ENCODE measurements at places on chromosomes 6 and 20.

DNA sequence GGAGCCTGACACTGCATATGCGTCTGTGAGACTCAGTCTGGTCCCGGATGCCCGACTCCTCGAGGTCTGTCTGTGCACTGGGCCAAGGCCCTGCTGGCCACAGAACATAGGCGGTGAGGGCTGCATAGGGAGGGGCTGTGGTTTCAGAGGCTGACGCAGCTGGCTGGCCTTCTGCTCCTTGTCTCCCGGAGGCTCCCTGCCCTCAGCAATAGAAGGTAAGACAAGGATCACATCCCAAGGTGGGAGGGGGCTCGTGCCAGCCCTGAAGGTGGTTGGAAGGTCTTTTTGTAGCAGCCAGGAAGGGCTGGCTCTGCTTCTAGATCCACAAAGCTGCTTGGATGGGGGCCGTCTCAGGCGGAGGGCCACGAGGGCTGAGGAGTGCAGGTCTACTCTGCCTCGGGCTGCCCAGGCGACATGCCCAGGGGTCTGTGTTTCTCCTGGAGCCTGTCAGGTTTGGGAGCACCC is 239.8 kb upstream of the SULF2 start:
- no peak for DNase-seq

DNA sequence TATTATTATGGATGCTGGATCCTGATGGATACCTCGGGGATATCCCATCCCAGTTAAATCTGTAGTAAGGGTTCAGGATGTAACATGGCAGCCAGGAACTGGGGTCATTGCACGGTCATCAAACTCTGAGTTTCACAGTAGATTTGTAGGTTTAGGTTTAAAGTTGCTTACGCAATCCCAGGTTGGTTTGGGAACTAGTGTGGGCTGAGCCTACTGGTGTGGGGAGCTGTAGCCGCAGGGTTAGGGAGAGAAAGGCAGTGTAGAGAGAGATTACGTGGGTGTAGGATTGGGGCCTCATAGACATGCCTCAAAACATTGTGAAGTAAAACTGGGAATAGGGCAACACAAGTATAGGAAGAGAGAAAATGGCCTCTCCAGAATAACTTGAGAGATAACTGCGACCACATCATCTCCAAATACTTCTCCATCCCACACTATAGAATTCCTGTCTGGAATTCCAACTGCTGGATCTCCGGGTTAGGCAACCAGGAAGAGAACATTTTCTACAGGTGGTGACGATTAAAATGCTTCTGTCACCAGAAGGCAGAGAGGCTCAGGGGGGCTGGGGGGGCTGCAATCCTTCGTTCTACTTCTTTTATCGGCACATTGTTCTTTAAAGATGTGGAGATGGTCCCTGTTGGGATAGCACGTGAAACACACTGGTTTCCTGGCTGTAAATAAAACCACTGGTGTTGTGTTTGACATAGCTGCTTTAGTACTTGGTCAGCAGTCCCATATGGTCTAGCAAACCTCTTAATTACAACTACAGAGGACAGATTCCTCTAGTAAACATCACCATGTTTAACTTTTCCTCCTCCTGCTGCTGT is 44.9 kb upstream of the TMEM170B start:
- DNase-seq: no peak

- no peak for DNase-seq
These were observed 39.8 kb upstream of the HBS1L start for GRCh38 chr6:135094403-135094821.

- peak; percentile 53 for DNase-seq
These were observed 241.4 kb downstream of the IBTK start for GRCh38 chr6:82006027-82006738.

DNA sequence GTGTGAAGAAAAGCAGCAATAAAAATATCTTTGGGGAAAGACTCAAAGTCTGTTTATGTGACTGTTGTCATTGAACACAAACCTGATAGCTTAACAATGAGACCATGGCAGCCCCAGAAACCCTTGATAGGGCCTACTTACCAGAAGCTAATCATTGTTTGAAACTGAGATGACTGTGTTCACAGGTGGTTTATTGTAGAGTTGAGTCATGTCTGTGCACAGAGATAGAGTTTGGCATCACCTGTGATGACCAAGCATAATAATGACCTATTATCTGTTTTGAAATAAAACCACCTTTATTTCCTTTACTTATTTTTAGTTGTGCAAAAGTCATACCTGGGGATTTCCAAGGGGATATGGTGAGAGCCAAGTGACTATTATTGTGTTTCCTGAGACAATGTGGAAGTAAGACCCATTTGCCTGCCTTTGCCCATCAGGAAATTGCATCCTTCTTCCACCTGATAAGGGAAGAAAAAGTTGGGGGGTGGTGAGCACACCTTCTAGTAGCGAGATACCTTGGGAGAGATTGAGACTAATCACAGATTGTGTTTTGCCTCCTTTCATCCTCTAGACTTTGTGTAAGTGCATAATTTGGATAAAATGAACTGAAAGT is 456.9 kb upstream of the JAG1 start:
- no peak for DNase-seq

DNA sequence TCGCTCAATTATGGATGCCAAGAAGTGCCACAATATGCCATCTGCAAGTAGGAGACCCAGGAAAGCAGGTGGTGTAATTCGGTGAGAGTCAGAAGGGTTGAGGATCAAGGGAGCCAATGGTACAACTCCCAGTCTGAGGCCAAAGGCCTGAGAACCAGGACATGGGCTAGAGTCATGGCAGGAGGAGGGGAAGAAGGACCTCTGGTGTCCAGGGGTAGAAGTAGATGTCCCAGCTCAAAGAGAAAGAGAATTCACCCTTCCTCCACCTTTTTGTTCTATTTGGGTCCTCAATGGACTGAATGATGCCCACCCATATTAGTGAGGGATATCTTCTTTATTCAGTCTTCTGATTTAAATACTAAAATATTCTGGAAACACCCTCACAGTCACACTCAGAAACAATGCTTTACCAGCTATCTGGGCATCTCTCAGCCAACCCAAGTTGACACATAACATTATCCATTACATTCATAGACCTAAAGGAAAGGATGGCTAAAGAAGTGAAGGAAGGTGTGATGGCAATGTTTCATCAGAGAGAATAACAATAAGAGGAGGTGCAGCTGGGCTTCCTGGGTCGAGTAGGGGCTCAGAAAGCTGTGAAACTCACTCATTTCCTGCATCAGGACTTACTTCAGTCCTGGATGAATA is 21.2 kb upstream of the HLA-DQA1 start:
- DNase-seq: no peak

DNA sequence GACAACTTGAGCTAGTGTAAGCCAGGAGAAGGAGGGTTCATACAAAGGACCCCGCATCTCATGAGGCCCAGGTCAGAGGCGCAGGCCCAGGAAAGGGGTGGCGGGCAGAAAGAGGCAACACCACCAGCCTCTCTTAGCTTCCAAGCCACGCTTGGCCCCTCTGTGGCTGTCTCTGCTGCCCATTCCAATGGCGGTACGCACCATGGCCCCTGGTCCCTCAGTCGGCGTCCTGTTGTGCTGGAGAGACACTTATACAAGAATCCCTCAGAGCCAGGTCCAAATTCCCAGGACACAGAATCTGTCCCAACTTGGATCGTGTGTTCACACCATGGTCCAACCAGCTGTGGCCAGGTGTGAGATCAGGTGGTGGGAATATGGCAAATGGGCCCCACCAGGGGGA is 127.0 kb upstream of the CDH4 start:
- DNase-seq: no peak

- no peak for DNase-seq
These were observed 53.0 kb downstream of the SNAP25 start for GRCh38 chr20:10271494-10272219.

DNA sequence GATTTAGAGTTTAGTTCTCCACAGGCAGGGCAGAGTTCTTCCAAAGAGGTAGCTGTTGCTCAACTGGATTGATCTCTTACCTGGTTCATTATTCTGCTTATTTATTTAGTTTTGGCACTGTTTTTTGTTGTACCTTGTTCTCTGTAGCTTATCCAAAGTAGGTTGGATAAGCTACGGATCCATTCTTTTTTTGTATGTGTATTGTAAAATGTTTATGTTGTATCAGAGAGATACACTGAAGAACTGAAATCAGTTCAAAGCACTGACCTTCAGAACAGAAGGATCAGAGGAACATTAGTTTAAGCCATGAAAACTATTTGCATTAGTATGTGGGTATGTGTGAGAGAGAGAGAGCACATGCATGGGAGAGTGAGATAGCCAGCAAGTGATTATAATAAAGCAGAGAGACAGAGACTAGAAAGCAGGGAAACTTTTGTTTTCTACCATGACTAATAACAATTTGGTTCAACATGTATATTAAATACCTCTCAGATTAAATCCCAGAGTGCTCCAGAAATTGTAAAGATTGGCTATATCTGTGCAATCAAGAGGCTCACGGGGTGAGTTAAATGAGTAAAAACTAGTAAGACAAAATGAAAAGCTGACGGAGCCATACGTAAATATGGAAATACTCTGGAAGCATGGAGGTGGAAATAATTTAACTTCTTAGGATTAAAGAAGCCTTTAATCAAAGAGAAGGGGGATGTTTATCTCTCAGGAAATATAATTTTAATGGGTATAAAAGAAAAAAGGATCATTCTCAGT is 40.2 kb downstream of the ITCH start:
- DNase-seq: no peak

GRCh38 chr6:90079560-90080490 is 185.6 kb downstream of the GJA10 start:
- DNase-seq: no peak

- DNase-seq: no peak
These were observed 103.4 kb downstream of the MAP3K4 start for GRCh38 chr6:161094955-161095354.

DNA sequence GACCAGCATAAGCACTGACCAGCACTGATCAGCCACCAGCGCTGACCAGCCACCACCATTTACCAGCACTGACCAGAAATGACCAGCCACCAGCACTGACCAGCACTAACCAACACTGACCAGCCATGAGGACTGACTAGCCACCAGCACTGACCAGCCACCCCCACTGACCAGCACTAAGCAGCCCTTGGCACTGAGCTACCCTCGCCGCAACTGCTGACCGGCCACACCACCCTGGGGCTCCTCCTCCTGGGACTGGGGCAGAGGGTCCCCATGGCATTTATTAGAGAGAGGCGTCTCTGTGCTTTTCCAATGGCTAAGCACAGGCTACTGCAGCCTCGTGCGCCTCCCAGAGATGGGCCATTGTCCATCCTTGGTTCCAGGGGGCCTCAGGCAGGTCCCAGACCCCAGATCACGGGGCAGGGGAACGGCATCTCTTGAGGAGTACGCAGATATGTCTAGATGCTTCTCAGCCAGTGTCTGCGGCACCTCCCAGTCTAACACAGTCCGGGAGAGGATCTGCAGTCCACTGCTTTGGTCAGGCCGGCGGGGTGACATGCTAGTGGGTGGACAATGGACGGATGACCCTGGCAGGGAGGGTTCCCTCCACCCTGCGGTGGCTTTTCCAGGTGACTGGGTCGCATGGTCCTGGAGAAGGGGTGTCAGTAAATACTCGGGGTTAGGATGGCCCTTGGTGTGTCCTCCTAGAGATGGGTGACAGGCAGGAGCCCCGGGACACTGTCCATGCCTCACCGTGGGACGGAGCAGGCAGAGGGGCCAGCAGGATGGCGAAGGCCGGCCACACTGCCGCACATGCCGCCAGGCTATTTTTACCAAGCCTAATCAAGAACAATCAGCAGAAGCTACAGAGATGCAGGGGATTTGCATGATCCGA is 168.0 kb downstream of the TAF4 start:
- DNase-seq: no peak

GRCh38 chr6:119587537-119587936 is 238.0 kb upstream of the MAN1A1 start:
- DNase-seq: peak; percentile 1

- no peak for DNase-seq
These were observed 62.4 kb downstream of the TXNDC5 start for GRCh38 chr6:7848229-7848628.

- no peak for DNase-seq
These were observed 57.9 kb downstream of the OTOR start for GRCh38 chr20:16806061-16806460.

DNA sequence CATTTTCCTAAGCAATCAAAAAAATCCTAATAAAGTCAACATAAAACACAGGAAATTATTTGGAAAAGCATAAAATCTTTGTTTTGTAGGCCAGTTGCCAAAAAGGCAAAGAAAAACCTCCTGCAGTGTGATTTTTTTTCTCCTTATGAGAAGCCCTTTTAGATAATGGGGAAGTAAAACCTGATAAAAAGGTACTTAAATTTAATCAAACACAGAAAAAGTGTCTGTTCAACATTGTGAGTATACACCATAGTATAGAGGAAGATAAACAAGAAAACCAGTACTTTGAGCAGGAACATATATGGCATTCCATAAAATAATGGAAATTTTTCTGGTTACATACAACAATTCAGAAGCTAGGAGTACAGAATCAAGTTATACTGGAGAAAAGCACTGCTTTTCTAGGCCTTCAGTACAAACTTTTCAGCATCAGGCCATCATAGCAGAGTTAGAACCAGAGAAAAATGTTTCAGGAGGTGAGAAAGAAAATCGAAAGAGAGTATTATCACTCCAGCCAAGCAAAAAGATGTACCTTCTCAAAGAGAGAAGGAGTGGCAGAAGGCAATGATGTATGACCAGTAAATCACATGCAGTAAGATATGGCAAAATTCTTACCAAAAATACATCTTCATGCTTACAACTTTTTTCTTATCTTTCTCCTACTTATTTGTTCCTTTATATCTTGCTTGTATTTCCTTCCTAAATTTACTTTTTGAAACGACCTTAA is 494.9 kb downstream of the KIF16B start:
- no peak for DNase-seq

DNA sequence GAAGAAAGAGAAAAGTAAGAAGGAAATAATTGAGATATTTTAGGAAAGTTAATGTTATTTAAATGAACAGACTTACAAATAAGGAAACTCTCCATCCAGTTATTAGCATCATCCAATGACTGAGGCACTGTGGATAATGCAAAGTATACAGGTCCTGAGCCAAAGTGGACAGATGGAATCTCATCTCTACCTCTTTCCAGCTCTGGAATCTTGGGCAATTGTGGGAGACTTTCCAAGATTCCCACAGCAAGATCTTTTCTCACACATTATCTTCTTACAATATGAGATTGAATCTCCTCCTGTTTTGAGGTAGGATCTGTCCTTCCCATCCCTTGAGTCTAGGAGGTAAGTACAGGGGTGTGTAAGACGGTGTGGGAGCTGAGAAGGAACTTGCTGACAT is 28.9 kb downstream of the HTR1E start:
- DNase-seq: no peak

- no peak for DNase-seq
These were observed 386.4 kb upstream of the MMS22L start for GRCh38 chr6:97669191-97670031.

DNA sequence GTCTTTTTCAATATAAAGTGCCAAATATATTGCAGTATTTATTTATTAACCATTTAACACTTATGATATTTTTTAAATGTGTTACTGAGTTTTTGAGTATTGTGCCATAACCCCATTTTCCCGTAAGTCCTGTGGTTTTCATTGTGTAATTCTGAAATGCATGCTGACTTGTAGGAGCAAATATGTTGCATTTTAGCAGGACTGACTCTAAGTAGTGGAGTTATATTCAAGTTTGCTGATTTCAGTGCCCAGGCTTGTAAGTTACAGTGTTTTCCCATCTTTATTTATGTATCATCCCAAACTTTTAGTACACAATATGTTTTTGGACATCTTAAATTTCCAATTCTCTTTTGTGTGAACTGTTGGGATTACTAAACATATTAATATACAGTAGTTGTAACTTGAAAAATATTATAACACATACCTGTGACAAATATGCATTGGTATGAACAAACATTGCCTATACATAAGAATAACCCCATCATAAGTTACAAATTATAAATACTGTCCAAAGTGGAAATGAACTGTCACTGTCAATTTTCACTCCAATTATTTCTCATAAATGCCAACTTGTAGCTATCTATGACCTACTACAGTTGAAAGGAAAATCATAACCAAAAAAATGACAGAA is 179.3 kb upstream of the RUNX2 start:
- DNase-seq: peak; percentile 3

Data from inflammatory macrophage treated with lipopolysaccharide for 4 hours (primary cell).